ENCODE measurements at places on chromosomes 7 and 10.

- DNase-seq: no peak
Measured at GRCh38 chr7:44225566-44226395, 25.0 kb downstream of the YKT6 start.

DNA sequence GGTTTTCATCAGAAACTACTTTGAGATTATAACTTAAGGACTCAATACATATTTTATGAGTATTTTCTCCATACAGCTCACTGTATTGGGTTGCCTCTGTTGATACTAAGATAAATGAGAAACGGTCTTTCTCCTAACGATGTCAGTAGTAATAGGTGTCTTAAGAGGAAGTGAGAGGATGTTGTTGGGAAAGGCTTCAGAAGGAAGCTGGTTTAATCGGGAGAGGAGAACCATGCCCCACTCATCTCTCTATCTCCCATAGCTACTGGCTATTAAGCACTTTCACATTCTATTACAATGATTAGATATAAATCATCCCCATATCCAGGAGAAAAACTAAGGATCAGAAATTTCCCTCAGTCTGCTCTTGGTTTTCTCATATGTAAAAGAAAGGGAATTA lies 2.0 kb downstream of the CLEC5A start:
- no peak for DNase-seq

DNA sequence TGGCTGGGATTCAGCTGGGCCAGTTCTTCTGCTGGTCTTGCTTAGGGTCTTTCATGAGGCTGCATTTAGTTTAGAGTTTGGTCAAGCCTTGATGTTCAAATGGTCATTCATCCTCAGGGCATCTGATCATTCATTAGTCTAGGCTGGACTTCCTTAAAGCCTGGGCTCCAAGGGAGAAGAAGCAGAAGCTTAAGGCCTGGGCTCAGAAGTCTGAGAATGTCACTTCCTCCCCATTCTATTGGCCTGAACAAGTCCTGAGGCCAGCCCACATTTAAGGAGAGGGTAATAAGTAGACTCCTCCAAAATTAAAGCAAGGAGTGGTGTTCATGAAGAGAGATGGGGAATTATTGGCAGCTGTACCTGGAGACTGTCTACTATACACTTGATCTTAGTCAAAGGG lies 193.2 kb upstream of the HABP2 start:
- no peak for DNase-seq

- no peak for DNase-seq
Measured at GRCh38 chr10:6586501-6586900, 6.4 kb upstream of the PRKCQ start.

DNA sequence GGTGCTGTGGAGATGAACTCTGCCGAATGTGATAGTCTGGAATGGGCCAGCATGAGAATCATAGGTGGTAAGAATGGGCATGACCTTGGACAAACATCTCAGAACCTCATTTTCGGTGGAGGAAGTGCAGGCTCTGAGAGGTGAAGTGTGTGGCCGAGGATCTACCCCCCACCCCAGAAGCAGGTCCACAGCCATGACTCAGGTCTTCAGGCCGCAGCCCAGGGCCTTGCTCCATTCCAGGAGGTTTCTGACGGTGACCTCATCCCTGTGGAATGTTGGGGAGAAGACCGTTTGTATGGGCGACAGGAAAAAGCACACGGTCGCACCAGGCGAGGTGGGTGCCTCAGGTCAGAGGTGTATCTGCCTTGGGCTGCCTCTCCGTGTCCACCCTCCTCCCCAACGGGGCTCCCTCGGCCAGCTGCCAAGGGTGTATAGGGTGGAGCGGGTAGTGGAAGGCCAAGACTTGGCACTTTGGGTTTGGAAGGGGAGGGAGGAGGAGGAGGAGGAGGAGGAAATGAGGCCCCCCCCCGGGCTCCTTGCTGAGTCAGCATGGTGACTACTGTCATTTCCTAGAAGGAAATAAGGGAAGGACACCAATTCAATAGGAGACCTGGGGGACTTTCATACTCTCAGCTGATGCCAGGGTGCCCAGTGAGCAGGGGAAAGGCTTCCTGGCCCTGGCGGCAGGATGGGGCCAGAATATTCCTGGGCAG lies 168.0 kb upstream of the RHEB start:
- no peak for DNase-seq

DNA sequence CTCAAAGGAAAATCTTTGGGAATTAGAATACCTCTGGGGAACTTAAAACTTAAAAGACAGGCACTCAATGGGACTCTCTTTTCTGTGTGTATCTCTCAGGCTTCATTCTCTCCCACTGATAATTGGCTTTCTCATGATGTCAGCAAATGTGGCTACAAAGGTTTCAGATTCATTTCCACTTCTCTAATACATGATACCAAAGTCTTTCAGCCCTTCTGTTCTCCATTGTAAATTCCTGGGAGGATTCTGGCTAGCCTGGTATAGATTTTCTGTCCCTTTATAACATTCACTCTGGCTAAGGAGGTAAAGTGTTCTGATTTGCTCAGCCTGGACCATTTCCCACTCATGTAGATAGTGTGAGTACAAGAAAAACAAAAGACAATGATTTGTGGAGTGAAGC lies 606.2 kb downstream of the PCDH15 start:
- peak; percentile 44 for DNase-seq

GRCh38 chr7:26279405-26279804 lies 12.3 kb upstream of the SNX10 start:
- DNase-seq: no peak

GRCh38 chr10:13110908-13111307 lies 10.9 kb downstream of the OPTN start:
- DNase-seq: no peak

DNA sequence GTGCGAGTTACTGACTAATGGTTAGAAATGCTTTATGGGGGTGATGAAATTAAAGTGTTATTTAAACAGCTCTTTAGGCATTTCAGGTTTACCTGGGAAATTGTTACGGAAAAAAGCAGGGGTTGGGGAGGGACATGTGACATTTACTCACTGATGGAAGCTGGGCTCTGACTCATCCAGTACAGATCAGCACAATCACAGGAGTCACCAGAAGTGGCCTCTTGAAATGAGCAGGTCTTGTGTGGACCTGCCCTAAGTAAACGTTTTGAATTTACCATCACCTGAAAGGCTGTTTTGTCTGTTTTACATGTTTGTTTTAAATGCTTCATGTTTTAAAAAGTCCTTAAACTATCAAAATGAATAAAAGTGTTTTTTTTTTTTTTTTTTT lies 2.3 kb downstream of the GLRX3 start:
- no peak for DNase-seq

DNA sequence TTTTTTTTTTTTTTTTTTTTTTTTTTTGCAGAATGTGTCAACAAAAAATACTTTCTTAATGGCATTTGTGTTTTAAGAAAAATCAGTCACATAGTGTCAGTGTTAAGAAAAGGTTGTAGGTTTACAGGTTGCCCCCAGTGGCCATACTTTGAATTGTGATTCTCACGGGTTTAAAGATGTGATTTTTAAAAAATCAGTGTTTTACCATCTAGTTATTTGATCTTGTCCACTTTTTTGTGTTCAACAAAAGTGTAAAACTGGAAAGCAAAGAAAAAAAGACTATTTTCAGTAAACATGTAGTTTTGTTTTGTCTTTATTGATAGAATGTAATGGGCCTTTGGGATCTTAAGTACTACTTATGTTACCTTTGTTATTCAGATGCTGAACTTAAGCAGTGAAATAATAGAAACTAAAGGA lies 25.7 kb downstream of the SUV39H2 start:
- DNase-seq: peak; percentile 4

- DNase-seq: no peak
Measured at GRCh38 chr10:127046975-127047877, 142.0 kb downstream of the DOCK1 start.

DNA sequence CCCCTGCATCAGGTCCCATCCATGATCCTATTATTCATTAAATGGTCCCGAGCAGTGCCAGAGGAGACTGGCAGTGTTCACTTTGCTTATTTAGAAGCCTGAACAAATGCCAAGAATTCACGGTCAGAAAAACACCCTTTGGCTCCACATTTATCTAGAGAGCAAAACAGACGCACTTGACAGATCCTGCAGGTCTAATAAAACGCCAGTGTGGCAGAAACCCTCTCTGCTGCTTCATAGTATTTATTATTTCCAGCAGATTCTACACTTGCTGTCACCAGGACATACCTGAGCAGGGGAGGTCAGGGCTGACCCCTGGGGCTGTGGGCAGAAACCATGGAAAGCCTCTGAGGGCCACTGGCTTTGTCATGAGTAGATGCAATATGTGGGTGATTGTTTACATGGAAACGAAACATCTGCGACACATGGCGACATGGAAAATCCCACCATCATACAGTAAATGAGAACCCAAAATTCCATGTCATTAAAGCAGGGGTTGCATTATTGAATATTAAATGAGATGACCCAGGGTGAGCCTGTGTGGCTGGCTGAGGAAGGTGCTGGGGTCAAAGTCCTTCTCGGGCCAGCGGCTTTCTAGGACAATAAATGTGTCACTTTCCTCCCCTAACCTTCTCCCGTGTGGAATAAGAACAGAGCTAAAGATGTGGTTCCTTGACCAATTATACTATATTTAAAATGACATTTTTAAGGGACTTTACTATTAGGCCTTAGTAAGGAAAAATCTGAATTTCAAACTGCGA lies 205.9 kb upstream of the SVIL start:
- DNase-seq: no peak

GRCh38 chr10:33460505-33461294 lies 126.2 kb upstream of the NRP1 start:
- no peak for DNase-seq

- DNase-seq: no peak
Measured at GRCh38 chr7:47574482-47575329, 7.2 kb downstream of the TNS3 start.

- DNase-seq: peak; percentile 79
Measured at GRCh38 chr10:62373995-62374861, at the start of gene ZNF365. Gene ZNF365 (plus strand): TSS chr10:62374369. CDS start chr10:62376194, 1,825 bp downstream.

DNA sequence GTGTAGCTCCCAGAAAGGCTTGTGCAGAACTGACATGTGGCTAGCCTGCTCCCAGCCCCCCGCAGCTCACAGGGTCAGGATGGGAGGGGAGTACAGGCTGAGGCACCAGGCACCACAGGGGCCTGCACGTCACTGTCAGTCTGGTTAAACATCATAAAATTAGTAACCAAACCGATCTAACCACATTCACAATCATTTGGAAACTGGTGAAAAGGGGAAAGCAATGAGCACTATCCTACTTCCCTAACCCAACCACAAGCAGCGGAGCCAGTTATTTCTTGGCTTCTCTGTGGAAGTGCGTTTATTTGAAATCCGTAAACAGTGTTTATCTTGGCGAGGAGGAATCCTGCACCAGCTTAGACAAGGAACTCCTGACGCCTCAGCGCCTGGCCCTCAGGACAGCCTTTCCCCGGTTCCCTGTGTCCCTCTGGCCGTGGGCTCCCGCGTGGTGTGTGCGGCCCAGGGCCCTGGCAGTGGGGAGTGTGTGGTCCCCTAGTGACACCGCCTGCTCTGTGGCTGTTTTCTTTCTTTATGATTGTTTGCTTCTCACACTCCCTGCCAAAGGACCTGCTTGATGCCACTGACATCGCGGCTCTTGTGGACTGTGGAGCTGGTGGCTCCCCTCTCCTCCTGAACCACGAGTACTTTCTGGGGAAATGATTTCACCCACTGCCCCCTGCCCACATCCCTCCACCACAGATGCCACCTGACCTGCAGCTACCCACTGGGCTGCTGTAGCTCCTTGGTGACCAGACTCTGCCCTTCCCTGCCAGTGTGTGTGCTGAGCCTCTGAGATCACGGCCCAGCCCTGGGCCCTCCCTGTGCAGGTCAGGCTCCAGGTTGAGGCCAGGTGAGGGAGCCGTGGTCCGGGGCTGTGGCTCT lies 38.0 kb downstream of the INPP5A start:
- DNase-seq: peak; percentile 68

- DNase-seq: no peak
Measured at GRCh38 chr10:129771576-129771975, 192.5 kb downstream of the EBF3 start.

- peak; percentile 48 for DNase-seq
Measured at GRCh38 chr10:16965740-16966447, 148.7 kb upstream of the RSU1 start.

DNA sequence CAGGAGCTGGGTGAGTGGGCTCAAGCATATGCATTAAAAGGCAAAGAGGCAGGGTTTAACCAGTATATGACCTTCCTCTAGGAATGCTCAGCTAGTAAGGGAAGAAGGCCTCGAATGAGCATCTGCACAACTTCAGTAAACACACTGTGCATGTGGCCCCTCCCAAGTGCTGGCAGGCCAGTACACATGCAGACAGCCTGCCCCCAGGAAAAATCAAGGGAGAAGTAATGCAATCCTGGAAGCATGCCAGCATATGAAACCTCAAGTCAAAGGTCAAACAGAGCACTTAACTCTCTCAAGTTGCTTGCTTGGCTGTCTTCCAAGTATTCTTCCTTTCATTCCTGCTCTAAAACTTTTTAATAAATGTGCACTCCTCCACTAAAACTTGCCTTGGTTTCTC lies 208.4 kb downstream of the ACTR3B start:
- no peak for DNase-seq

All from retina (tissue), 1 donor.